ENCODE measurements at places on chromosomes 7 and 10.

DNA sequence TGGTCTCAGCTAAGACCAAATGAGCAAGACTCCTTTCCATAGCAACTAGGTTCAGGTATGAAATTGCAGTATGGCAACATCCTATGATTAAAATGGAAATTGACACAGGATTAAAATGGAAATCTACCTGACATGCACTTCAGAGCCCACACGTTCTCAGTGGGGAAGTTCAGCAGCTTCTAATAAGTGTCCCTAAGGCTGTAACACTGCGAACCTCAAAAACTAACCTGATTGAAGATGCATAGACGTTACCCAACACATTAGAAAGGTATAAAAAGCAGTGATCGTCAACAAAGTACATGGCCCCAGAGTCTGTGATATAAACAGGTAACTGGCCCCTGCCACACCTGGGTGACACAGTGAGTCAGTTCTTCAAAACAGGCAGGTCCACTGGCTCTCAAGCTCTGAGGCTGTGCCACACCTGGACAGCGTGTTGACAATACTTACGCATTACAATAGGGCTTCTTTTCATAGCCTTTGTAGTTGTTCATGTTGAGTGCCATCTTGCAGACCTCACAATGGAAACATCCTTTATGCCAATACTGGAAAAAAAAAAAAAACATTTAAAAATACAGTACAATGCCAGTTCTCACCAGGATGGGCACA is 274.9 kb upstream of the NEBL start:
- no peak for DNase-seq

GRCh38 chr7:22713463-22713862 is 13.5 kb upstream of the IL6 start:
- no peak for DNase-seq

GRCh38 chr10:48493083-48493871 is 111.6 kb downstream of the ARHGAP22 start:
- peak; percentile 26 for DNase-seq

DNA sequence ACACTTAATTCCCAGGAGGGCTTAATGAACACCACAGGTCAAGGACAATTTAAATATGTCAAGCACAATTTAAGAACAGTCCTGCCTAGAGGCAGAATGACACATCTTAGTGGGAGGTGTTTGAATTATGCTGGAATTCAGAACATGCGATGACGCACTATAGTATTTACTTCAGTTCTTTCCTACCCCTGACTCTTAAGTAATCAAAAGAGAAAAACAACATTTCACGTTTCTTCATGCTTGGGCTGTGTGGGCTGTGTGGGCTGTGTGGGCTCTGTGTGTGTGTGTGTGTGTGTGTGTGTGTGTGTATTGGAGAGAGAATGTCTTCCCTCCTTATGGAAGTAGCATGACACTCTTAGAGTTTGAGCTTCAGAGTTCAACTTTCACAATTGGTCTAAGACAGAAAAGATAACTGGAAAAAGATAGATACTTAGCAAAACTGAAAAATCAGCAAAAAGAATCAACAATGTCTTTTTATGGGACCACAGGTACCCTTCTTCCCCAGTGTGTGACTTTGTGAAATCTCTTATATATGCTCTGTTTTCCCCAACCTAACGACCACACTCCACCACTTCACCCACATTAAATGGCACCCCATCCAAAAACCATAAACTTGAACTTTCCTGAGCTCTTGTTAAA is 33.7 kb upstream of the CABCOCO1 start:
- DNase-seq: no peak

DNA sequence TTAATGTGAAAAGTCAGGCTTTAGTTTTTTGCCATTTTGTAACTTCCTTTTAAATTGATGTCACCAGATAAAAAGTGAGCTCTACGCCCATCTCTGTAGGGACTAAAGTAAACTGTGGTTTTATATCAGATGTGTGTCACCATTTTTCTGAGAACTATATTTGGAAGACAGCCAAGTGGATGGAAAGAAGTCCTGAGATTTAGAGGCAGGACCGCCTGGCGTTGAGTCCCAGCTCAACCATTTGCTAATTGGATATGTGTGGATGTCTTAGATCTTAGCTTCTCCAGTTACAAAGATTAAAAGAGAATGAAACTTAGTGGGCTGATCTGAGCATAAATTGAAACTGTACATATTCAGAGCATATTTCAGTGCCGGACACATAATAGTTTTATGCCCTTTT is 691.6 kb upstream of the CELF2 start:
- no peak for DNase-seq

DNA sequence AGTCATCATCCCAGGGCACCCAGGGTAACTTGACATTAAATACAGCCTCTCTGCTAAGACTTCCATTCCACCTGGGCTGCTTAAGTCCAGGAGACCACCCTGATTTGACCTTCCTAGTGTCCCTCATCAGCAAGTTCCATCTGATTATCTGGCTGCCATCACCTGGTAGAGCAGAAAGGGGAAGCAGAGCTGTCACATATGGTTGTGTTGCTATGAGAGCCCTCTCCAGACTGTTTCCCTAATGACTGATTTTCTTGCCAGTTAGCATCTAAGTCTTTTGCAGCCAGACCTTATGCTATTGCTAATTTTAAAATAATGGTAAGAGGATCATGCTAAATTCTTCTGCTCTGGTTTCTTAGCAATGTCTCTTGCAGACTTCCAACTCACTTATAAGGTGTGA is 38.7 kb downstream of the KCNH2 start:
- DNase-seq: no peak

- DNase-seq: no peak
These were observed 175.5 kb downstream of the ADAM12 start for GRCh38 chr10:126212738-126213137.

GRCh38 chr7:42180806-42181205 is 56.2 kb downstream of the GLI3 start:
- no peak for DNase-seq

- no peak for DNase-seq
These were observed 47.0 kb downstream of the TMEM106B start for GRCh38 chr7:12258074-12258473.

DNA sequence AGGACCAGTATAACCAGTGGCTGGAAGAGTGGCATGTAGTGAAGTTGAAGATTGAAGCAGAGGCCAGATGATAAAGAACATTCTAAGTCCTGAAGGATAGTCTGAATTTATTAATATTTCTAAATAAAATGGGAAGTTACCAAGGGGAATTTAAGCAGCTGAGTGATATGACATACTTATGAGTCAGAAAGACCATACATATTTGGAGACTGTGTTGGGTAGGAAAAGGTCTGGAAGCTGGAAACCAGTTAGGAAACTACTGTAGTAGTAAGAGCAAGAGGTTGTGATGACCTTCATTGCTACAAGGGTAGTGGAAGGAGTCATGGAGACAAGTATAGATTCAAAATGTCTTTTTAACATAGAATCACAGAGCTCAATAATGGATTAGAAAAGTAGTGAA is 752.3 kb downstream of the SUGCT start:
- no peak for DNase-seq

DNA sequence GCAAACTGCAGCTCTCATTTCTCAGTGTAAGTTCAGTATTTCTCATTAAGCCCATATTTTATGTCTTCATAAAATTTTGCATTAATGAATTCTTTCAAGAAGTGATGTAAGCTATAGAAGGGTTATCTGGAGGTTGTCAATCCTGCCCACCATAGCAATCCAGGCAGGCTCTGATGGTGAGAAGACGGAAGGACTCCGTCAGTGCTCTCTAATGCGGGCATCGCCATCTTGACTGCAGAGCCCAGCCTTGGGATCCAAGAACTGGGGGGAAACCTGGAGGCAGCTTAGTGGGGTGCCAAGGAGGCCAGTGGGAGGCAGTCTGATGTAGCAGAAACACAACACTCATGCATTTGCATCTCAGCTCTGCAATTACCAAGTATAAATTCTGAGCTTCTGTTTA is 707.4 kb upstream of the NRP1 start:
- no peak for DNase-seq

- no peak for DNase-seq
These were observed 32.9 kb upstream of the UTF1 start for GRCh38 chr10:133196936-133197758.

DNA sequence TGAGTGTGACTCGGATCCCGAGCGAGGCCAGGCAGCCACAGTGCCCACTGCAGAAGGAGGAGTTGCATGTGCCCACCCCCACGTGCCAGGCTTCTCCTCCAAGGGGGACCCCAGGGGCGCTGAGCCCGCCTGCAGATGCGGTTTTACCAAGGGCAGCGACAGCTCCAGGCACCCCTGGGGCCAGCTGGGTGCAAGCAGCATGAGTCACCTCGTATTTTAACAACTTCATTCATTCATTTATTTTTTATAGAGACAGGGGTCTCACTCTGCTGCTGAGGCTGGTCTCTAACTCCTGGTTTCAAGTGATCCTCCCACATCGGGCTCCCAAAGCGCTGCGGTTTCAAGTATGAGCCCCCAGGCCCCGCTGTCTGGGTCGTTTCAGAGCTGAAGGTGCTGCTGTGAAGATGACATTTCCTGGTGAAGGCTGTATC is 1.3 kb upstream of the FOXL3 start:
- no peak for DNase-seq

- peak; percentile 5 for DNase-seq
These were observed 258.4 kb downstream of the EXOC4 start for GRCh38 chr7:133511252-133511651.

DNA sequence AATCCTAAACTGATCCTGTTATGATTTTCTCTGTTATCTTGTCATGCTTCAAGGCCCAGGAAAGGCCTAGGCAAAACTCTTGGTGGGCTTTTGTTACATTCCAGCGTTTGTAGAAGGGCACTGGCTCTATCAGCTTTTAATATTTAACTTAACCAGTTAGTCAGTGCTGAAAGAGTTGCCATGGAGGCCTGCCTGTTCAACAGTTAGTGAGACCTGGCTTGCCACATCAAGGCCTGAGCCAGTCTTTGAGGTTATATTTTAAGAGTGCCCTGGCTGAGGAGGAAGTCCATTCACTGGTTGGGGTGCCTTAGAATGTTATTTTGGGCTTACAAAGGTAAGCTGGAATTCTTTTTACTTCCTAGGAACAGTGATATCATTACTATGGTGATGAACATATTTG is 144.1 kb upstream of the NRG3 start:
- DNase-seq: no peak

GRCh38 chr10:78215645-78216044 is 182.0 kb downstream of the RPS24 start:
- no peak for DNase-seq

- no peak for DNase-seq
These were observed 1.2 kb downstream of the PURB start for GRCh38 chr7:44883961-44884620.
